ENCODE measurements at places on chromosomes 4 and X.

GRCh38 chrX:131958724-131959123, 64.4 kb upstream of the STK26 start:
- DNase-seq = no peak

GRCh38 chrX:68749426-68749825, 79.4 kb upstream of the EFNB1 start:
- no peak for DNase-seq

DNA sequence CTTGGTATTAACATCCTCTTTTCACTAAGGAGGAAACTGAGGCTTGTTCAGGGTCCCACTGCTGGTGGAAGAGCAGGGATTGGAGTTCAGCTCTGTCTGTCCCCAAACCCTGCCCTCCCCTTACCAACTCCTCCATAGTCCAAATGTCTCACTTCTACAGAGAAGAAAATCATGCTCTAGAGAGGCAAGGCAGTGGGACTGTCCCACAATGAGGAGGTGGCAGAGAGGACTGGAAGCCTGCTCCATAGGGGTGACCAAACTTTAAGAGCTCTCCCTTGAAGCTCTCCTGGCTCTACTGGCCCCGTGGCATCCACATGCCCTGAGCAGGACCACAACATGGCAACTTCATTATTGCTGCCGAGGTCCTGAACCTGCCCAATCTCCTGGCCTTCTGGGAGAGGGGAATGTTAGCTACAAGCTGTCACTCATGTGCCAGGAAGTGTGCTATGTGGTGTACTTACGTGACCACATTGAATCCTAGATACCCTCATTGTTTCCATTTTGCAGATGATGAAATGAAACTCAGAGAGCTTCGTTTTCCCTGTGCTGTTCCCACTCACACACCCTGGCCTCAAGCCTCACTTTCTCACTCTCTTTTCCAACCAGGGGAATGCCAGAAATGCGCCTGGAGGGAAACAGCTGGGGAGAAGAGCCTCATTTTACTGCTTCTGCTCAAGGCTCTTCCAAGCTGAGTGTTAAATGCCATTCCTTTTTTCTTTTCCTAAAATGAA, 71.5 kb downstream of the ANAPC4 start:
- DNase-seq = no peak

DNA sequence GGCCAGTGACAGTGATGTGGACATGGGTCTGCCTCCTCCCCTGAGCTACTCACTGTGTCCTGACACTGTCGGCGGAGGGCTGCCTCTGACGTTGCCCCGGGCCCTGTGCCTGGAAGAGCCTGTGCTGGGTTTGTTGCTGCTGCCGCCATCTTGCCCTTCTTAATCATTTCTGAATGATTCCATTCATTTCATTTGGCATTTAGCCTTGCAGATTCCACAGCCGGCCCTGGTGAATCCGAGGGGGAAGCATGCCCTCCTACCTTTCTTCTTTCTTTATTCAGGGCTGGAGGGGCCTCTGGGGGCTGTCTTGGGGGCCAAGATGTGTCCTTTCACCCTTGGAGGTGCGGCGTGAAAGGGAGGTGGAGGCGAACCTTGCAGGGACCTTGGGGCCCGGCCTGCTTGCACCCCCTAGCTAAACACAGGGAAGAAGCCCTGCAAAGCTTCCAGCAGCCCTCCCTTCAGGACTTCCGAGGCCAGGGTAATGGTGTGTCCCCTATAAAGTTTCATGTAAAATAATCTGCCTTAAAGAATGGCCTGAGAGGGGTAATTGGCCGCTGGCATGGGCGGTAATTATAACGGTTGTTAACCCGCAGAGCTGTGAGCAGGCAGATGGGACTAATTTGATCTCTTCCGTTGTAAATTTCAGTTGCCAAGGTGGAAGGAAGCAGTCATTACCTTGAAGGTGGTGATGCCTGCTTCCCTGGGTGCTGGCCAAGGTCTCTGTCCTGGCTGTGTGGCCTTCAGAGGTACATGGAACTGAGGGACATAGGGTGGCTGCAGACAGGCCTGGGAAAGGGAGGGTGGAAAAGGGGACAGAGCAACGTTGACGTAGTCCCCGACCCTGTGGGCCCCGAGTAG, 92.3 kb downstream of the PSAPL1 start:
- no peak for DNase-seq

DNA sequence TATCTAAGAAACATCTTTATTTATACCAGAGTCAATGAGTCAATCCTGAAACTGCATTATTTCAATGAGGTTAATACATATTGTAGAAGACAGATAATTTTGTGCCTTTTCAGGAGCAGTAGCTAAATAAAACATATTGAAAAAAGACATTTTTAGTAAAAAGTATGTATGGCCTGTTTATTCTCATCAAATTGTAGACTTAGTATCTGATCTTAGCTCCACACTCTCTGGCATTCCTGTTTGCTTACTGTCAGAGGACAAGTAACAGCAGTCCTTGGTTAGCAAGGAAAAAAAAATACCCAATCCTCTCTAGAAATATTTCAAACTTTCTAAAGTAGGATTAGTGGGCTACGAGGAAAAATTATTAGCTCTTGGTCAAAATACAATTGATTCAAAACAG, 50.5 kb upstream of the GUCY1A1 start:
- no peak for DNase-seq

GRCh38 chr4:184805462-184806228, 20.1 kb downstream of the ACSL1 start:
- no peak for DNase-seq

DNA sequence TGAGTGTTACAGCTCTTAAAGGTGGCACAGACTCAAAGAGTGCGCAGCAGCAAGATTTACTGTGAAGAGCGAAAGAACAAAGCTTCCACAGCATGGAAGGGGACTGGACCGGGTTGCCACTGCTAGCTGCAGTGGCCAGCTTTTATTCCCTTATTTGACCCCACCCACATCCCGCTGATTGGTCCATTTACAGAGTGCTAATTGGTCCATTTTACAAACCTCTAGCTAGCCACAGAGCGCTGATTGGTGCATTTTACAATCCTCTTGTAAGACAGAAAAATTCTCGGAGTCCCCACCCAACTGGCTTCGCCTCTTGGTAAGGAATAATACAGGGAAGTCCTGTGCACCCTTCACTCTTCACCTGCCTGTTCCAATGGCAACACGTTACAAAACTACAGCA, 1.9 kb upstream of the SHROOM2 start:
- no peak for DNase-seq

All from stimulated activated CD4-positive, alpha-beta T cell treated with anti-CD3 and anti-CD28 coated beads, TNF-alpha, amount 100 ng/mL, for 1 hour (primary cell).